Occipital lobe (tissue), 3 donors: ENCODE measurements at places on chromosomes 12 and 14. TPM values are rescaled to one million over a fixed set of nuclear protein-coding genes. Genes with fewer than 3 reads are reported as not detected.

Gene DUSP16
- total RNA-seq: 10.0 TPM

Gene SDS
- 0.62 TPM for total RNA-seq

Gene PPP1R36
- total RNA-seq: 1.4 TPM

Gene SLC41A2
- total RNA-seq: 190 TPM
